ENCODE measurements at places on chromosomes 3 and 15.

DNA sequence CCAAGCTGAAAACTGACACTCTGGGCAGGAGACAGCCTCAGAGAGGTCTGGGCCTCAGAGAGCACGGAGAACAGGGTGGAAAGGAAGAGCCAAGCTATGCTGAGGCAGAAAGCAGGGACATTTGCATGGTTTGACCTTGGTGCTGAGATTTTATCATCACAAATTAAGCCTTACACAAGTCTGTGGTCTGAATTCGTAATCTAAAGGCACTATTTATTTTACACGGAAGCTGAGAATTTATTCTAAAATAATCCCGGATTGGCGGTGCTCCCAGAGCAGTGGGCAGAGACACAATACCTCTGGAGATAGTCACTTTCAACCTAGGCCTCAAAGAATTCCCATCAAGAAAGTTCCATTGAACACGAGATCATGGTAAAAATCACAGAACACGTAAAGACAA, 47.5 kb downstream of the CFAP92 start:
- DNase-seq = no peak

- peak; percentile 97 for DNase-seq
These were observed 51.4 kb downstream of the FAM43A start for GRCh38 chr3:194736896-194737600.

DNA sequence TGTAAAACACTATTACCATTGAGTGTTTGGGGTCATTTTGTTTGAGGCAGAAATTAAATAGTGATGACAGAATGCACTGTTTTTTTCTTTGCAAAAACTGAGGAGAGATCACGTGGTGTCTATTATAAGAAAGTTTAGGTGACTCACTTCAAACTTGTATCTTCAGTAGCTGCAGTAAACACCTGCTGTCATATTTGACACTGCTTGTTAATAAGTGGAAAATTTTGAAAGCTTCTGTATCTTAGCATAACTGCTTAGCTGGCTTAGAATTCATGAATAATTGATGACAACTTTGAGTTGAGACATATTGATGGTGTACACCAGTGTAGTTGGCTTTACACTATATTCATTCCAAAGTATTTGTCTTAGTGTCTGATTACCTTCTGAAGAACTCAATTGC, 29.7 kb upstream of the MDFIC2 start:
- no peak for DNase-seq

DNA sequence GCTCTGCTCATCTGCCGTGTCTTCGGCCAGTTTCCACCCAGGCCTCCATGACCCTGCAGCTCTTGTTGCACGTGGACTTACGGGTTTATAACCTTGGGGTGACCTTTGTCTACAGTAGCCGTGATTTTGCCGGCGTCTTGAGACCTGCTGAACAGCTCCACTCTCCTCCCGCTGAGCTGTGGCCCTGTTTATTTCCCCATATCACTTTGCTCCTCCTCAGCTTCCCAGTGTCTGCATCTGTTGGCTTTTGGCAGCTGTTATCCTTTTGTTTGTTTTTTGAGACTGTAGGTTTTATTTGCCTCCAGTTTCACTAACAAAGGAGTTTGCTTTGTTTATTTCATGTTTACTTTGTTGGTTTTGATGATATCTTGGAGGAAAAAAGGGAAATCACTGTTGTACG, 29.3 kb upstream of the SLC28A1 start:
- no peak for DNase-seq

DNA sequence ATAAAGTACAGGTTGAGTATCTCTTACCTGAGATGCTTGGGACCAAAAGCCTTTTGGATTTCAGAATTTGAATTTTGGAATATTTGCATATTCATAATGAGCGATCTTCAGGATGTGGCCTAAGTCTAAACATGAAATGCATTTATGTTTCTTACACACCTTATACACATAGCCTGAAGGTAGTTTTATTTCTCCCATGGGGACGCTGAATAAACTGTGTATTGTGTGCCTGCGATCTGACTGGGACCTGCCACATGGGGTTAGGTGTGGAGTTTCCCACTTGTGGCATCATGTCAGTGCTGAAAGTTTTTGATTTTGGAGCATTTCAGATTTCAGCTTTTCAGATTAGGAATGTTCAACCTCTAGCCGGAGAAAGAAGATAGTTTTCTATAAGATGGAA, 35.5 kb downstream of the UBE2E2 start:
- no peak for DNase-seq

DNA sequence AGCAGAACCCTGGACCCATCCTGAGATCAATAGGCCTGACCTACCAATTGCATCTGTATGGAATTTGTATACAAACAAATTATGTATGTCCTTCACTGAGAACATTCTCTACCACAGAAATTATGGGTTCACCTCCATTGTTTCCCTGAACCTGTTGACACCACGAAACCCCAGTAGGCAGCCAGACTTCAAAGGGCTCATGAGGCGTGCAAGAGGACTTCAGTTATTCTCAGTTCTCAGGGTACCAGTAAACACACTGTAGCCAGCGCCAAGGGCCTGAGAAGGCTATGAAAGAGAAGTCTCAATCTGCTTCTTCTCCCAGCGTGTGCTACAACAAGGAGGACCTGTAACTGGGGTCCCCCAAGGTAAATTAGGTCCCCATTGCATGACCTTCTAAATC, 254.9 kb upstream of the GOLGA6L4 start:
- no peak for DNase-seq

DNA sequence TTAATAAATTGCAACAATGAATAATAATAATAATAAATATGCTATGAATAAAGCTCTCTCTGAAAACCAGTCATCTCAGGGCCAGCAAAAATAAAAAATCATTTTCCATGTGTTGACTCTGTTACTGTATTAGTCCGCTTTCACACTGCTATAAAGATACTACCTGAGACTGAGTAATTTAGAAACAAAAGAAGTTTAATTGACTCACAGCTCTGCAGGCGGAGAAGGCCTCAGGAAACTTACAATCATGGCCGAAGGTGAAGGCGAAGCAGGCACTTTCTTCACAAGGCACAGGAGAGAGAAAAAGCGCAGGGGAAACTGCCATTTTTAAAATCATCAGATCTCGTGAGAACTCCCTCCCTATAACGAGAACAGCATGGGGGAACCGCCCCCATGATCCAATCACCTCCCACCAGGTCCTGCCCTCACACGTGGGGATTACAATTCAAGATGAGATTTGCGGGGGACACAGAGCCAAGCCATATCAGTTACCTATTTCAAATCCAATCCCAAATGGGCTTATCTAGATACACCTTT, 224.1 kb downstream of the IGSF11 start:
- DNase-seq = no peak

DNA sequence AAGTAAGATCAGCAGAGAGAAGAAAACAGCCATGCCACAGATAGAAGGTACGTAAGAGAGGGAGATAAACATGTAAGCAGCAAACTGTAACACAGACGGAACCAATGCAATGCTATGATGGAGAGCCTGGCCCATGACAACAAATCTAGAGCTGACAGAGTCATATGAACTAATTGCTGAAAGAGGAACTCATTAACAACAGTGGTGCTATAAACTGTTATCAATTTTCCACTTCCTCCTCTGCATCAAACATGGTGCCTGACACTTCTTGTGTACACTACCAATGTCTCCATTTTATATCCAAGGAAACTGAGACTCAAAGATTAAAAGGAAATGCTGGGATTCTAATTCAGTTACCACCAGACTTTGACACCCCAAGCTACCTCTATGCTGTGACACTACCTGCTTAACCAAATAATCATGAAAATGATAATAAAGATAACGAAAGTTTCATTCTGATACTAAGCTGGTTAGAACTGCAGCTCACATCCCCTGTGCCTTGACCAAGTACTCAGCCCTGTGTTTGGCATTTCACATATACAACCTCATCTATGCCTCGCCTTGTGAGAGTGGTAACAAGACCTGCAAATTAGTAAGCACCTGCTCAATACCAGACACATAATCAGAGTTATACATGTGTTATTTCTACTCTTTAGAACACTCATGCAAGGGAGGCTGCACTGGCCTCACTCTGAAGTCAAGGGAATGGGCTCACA, 79.3 kb downstream of the ANO10 start:
- no peak for DNase-seq

- DNase-seq = no peak
These were observed 62.7 kb upstream of the ICE2 start for GRCh38 chr15:60541481-60542299.

- no peak for DNase-seq
These were observed 209.0 kb downstream of the XXYLT1 start for GRCh38 chr3:195061756-195062655.

GRCh38 chr15:86553108-86553507, 473.4 kb downstream of the AGBL1 start:
- DNase-seq = no peak

- no peak for DNase-seq
These were observed 38.8 kb downstream of the CRTAP start for GRCh38 chr3:33152363-33153360.

DNA sequence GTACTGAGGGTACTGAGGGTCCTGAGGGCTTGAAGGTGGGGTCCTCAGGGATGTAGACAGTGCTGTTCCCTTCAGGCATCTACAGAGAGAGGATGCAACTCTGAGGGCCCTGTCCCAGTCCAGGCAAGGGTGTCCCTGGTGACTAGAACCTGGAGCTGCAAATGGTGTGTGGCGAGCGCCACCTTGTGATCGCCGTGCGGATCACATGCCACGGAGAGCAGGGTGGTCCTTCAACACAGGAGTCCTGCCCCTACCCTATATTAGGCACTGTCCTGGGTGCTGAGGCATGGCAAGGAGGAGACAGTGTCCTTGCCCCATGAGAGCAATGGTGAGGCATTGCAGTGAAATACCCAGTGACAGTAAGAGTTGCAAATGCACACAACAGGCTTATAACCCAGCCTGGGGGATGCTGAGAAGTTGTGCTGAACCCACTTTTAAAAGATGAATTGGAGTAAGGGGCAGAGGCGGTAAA, 23.6 kb downstream of the RHCG start:
- no peak for DNase-seq

- DNase-seq = no peak
These were observed 8.9 kb downstream of the CCDC13 start for GRCh38 chr3:42764115-42764514.

DNA sequence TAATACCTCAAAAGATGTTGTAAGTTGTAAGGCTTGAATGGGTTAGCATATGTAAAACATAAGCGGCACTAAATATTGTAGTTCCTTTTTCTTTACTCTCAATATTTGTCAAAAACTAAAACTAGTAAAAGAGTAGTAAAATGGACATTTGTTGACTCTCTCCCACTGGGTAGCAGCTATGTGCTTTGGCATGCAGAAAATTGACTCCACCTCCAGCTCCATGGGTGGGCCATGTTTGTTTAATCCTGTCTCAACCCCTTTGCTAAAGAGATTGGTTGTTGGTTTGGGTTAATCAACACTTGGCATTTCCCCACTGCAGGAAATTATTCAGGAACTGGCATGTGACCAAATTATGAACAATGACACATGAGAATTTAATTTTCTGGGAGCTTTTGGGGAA, 114.8 kb downstream of the EOMES start:
- no peak for DNase-seq

DNA sequence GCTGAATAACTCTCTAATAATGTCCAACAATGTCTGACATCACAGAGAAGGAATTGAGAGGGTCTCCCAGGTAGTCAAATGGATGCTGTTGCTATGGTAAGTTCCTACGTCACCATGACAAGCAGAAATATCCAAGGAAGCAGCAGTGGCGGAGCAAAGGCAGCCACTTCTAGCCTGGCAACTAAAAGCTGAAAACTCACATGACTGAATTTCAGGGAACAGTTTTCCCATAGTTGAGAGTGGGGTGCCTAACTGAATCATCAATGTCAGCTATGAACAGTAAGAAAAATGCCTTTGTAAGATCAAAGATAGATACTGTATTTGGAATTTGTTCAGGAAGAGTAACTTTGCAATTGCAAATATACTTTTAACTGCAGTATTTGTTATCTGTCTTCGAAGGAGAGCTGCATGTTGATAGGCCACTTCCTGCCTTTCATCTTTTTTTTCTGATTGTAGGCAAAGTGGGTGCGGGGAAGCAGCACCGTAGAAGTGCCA, 161.7 kb downstream of the BBX start:
- no peak for DNase-seq

DNA sequence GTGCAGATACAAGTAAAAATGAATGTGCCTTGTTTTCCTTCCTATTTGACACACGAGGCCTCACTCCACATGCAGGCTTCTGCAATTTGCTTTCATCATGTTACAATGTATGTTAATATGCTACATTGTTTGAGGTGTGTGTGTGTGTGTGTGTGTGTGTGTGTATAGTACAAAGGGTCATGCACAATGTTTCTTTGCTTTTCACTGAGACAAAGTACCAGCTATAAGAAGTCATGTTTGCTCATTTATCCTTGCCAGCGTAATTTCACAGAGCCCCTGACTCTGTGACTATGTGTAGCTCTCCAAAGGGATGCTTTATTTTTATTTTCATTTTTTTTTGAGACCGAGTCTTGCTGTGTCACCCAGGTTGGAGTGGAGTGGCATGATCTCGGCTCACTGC, 38.0 kb upstream of the NEDD4 start:
- DNase-seq = no peak

DNA sequence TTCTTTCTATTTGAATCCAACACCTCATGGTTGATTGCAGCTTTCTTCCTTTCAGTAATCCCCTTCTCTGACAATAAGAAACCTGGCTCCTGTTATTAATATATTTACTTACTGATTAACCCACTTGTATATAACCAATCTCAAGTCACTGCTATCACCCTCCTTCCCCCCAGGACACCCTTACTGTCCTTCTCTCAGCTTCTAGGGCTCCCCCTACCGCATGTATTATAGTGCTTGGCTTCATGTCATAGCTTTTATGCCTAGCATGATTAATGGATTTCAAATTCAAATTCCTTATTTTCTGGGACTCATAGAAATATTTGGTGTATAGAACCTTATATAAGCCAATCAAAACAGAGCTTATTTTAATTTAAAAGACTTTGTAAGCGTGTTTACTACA, 75.7 kb upstream of the BNIP2 start:
- DNase-seq = no peak

- DNase-seq = no peak
These were observed 168.5 kb downstream of the NFKBIZ start for GRCh38 chr3:102017784-102018183.

- DNase-seq = no peak
These were observed 86.9 kb downstream of the ATP10A start for GRCh38 chr15:25776071-25776746.

DNA sequence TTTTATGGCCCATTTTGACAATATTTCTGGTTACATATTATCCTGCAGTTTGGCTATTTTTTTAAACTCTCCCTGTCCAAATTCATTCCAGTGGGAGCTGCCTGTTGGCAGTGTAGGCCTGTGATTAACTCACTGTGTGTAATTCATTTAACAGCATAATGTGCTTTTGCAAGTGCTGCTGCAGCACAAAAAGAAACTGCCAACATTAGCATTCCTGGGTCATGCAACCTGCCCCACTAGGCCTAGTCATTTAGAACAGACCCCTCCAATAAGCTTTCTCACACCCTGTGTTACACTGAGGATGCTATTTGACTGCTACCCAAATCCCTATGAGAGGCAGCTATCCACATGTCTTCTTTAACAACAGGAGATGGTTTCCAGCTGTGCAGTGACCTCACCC, 251.2 kb upstream of the UBE2E2 start:
- DNase-seq = no peak

GRCh38 chr3:37115446-37115845, 58.9 kb downstream of the LRRFIP2 start:
- no peak for DNase-seq

- no peak for DNase-seq
These were observed 710.6 kb downstream of the EDEM1 start for GRCh38 chr3:5898106-5898505.

GRCh38 chr3:98602078-98602678, 8.8 kb upstream of the CPOX start:
- no peak for DNase-seq

- no peak for DNase-seq
These were observed 31.7 kb downstream of the RAB27A start for GRCh38 chr15:55257938-55258337.

- no peak for DNase-seq
These were observed 25.2 kb upstream of the ACP3 start for GRCh38 chr3:132292042-132292441.

Measured in SIG-M5 (cell line).